Stimulated activated CD4-positive, alpha-beta T cell treated with anti-CD3 and anti-CD28 coated beads, Interleukin-2, amount 100 ng/mL, for 4 hours (primary cell): ENCODE measurements at places on chromosomes 6 and 20.

DNA sequence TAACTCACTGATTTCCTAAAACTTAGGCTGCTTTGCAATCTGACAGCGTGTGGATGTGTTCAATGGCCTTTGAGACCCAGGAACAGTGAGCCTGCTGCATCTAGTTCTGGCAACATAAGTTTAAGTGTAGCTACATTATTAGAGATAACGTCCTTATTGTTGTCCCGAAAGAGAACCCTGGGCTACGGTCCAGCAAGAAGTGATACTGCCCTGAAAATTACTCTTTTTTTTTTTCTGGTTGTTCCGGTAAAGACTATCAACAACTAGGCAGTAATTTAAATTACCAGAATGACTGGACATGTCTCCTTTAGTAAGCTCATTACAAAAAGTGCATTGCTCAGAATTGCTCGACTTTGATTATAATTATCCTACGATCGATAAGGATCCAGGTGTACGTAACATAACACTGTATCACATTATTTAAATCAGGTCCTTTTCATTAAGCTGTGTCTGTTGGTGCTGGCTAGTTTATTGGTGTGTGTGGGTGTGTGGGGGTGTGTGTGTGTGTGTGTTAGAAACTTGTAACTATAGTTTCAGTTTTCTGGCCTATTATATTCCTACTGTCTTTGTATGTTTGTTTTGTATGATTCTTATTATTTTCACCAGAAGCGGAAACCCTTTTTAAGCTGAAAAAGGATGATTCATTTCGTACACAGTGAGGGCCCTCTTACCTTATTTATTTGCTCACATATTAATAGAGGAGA lies 3.0 kb downstream of the TSHZ2 start:
- peak; percentile 46 for DNase-seq

DNA sequence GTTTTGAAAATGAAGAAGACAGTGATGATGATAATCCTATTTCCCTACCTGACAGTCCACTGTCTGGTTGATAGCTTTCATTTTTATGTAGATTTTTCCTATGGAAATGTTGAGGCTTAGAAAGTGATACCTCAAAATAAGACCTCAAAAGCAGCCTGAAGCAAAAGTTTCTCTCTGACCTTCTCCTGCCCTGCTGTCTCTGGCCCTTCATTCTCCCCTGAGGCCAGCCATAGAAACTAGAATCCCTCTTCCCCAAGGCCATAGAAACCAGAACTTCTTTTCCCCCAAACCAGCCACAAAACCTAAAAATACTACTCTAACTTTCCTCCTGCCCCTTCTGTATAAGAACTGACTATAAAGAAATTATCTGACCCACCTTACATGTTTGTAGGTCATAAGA lies 52.6 kb upstream of the GCM1 start:
- DNase-seq: no peak

GRCh38 chr6:133958791-133959190 lies 5.8 kb downstream of the TBPL1 start:
- DNase-seq: no peak

DNA sequence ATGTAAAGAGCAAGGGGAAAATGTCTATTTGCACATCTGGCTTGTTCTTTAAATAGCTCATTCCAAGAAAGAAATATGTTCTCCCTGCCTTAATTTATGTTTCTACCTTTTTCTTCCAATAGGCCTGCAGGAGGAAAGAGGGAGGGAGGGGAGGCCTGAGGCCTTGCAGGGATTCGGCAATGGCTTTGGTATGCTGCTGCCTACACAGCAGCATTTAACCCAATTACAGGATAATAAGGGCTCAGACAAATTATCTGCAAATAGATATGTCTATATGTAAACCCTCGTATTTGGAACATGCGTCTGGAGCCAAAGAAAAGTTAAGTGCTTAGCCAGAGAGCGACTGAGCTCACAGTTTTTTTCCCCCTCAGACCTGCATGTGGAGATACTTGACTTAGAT lies 277.2 kb downstream of the CDC5L start:
- DNase-seq: no peak

DNA sequence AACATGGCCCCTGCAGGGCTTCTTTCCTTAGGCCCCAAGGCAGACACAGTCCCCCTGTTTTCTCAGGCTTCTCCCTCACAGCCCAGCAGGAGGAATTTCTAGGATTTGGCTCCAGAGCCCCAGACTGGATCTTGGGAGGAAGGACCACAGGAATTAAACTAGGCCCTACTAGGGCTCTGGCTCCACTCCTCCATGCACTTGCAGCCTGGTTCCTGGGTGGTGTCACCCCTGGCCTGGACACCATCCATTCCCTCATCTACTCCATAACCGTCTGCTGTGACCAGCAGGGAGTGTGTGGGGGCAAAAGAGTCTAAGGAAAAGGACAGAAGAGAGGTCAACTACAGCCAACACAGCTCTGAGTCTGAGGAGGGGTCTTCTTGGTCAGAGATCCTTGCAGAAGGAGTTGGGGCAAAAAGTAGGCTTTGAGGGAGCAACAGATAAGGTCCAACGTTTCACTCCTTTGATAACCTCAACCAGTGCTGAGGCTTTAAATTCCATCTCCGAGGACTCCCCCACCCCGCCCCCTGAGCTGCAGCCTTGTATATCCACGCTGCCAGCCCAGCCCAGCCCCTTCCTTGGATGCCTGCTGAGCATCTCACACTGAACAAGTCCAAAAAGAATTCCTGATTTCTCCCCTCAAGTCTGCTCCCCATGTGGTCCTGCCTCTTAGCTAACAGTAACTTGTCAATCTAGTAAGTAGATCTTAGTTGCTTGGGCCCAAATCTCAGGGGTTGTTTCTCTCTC lies 27.9 kb upstream of the SPDEF start:
- DNase-seq: no peak

DNA sequence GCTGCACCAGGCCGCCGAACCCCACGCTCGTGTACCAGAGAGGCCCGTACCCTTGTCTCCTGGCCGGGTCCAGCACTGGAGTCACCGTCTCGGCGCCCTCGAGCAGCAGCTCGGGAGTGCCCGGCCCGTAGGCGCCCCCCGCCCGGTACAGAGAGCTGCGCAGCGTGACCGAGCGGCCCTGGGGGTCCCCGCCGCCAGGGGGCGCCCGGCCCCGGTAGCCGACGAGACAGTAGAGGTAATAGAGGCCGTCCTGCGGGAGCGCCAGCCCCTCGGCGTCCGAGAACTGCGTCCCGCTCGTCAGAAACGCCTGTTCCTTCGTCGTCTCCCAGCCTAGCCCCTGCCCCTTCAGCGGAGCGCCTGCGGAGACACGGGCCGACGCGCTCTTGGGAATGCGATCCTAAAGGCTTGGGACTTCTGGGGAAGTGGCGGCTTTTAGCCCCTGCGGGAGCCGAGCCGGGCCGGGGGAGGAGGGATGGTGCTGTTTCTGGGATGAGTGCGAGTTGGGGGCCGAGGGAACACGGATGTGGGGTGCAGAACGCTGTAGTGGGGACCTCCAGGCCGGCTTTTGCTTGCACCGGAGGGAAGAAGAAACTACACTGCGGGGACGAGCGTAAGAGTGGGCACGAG lies 1.3 kb downstream of the LTB start:
- DNase-seq: peak; percentile 84

GRCh38 chr20:3276680-3277015 lies 37.7 kb upstream of the SLC4A11 start:
- DNase-seq: no peak

DNA sequence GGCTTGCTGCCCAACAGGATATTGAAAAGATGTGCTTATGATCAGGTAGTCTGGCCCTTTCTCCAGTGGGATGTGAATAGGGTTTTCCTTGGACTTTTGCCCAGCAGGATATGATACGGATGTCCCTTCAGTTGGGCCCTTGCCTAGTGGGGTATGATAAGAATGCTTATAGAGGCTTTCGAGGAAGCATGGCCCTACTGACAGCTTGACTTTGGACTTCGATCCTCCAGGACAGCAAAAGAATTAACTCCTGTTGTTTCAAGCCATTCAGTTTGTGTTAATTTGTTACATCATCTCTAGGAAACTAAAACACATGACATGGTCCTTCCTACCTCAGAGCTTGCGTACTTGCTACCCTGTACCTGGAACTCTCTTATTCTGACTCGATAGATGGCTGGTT lies 9.7 kb upstream of the ZNF334 start:
- no peak for DNase-seq

- no peak for DNase-seq
Measured at GRCh38 chr6:110514818-110515217, 38.4 kb upstream of the SLC22A16 start.

GRCh38 chr20:59573837-59574236 lies 30.5 kb upstream of the PHACTR3 start:
- no peak for DNase-seq

- DNase-seq: no peak
Measured at GRCh38 chr6:114334237-114334636, 8.6 kb downstream of the HS3ST5 start.

GRCh38 chr6:33206027-33206863 lies 1.8 kb downstream of the HSD17B8 start:
- DNase-seq: no peak

DNA sequence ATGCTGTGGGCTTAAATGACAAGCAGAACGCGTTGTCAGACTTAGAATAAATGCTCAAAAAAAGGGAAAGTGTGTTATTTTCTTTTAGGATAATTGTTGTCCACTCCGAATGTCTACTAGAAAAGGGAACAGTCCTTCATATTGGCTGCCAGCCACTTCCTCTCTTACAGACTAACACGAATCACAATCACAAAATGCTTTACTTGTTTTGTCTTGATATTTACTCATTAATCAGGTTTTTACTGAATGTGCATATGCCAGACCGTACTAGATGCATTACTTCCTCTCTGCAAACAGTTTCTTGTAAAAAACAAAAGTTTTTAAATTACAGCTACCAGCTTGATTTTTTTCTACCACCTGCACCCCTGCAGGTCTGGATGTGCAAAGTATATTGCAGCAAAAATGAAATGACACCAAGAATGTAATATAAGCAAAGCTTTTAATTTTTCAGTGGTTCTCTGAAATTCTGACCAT lies 821 bp downstream of the DHX35 start:
- DNase-seq: no peak

DNA sequence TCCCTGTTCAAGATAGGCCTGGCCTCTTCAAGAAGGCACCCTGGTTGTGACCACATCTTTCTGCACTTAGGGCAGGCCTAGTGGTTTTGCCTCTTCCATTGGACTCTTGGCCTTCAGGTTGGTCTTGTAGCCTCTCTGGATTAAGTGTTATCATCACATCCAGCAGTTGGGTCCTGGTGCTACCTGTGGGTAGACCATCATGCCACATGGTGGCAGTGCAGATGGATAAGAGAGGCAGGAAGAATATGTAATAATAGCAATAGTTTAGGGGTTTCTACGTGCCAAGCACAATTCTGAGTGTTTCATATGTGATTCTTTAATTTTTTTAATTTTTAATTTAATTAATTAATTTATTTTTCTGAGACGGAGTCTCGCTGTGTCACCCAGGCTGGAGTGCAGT lies 28.5 kb upstream of the SNRPB2 start:
- no peak for DNase-seq

- no peak for DNase-seq
Measured at GRCh38 chr20:62758226-62758912, 37.9 kb upstream of the MRGBP start.

- DNase-seq: no peak
Measured at GRCh38 chr6:14876778-14877613, 368.9 kb upstream of the JARID2 start.

DNA sequence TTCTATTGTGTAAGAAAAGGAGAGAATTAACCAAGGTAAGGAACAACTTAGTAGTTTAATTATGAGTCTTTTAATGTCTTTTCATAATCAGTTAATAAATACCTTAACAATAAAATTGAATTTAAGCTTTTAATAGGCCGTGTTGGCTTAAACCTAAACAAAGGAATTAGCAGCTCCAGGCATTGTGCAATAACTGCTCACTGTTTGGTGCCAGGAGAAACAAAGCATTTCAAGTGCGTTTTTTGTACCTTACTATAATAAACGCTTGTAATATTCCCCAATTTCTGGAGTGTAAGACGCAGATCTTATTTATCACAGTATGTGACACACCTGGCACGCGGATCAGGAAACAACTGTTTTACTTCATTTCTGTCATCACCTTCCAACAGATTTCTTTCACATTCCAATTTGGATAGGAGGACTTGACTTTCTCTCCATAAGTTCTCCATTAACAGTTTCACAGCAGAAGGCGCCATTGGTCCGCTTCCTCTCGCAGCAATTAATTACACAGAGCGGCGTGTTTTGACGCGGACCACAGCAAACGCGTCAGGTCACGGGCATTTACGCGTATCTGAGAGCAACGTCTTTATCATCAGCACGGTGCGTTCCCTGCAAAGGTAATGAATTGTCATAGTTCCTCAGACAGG lies 335.8 kb upstream of the NT5E start:
- DNase-seq: no peak

GRCh38 chr6:1611572-1612298 lies 2.0 kb downstream of the FOXC1 start:
- no peak for DNase-seq

- DNase-seq: no peak
Measured at GRCh38 chr20:50674138-50674825, 17.1 kb downstream of the RIPOR3 start.

DNA sequence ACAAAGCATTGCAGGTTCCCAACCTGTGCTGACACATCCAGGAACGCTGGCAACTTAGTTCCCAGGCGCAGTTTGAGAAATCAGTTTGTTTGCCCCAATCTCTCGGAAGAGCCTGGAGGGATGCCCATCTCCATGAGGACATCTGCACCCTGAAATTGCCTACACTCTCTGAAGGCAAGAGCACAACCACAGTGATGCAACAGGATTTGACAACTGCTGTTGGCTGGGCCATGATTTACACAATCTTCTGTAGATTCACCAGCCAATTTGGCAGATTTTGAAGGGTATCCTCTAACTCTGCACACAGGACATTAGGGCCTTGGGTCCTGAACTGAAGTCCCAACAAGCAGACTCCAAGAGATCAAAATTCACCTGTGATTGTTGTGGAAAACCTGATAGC lies 3.4 kb downstream of the APMAP start:
- DNase-seq: no peak

DNA sequence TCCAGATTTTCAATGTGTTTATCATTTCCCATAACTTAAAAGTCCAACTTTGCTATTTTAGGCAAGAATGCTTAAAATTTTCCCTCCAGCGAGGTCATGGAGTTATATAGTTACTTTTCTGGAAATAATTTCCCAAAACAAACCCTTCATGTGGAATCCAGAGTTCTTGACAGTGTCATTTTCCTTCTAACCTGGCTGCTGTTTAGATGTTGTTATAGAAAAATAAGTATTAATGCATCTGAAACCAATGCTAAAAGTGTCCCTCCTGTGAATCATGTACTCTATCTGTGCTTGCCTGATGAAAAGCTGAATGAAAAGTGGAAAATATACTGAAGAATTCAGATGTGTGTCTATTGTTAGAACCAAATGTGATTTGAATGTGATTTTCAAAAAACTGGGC lies 245.3 kb upstream of the HSF2 start:
- DNase-seq: no peak

GRCh38 chr20:45258664-45259063 lies 4.3 kb upstream of the SLPI start:
- no peak for DNase-seq

DNA sequence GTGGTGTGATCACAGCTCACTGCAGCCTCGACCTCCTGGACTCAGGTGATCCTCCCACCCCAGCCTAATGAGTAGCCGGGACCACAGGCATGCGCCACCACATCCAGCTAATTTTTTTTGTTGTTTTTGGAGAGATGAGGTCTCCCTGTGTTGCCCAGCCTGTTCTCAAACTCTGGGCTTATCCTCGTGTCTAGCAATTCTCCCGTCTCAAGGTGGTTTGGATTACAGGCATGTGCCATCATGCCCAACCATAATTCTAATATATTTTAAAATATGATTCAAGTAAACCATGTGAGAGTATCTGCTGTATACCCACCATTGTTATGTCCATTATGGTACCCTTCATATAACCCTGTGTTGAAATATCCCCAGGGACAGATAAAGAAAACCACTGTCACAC lies 60.3 kb upstream of the C20orf144 start:
- no peak for DNase-seq

- DNase-seq: no peak
Measured at GRCh38 chr6:138897031-138897430, 91.0 kb downstream of the REPS1 start.
